NCI-H345 (cell line): ENCODE measurements at places on chromosomes 11 and 22.
A peak's percentile ranks its signal among the peaks of the same experiment; 100 is the strongest.

- no peak for DNase-seq
Measured at GRCh38 chr11:72111300-72112142, 974 bp downstream of the ANAPC15 start.

DNA sequence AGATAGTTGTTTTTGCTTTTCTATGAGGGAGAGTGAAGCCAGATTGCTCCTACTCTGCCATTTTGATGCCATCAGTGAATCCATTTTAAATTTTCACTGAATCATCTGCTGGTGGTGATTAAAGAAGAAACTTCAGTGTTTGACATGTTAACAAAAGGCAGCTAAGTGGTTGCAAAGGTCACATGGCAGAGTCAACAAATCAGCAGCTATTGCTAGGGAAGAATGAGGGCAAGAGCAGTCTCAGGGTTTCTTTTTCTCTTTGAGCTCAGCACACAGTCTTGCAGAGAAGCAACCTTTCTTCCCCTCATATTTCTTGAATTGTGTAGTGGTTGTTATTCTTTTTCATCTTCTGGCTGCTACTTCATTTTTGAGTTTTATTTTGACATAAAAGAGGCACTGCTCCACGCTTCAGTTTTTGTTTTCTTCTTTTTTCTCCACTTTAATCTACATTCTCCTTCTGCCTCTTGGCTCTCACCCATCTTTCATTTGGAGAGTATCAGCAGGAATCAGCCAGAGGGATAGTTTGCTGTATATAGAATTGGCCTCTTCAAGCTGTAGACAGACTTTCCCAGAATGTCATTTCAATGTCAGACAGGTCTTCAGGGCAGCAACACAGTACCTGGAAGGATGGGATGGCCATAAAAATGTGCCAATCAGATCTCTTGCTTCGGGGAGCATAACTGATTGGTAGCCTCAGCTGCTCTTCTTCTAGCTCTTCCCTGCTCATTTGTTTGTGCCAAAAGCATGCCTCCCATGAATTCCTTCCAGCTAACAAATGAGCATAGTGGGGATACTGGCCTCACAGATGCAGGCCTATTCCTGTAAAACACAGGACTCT, 153.9 kb downstream of the TRPC6 start:
- DNase-seq = no peak

GRCh38 chr11:5280582-5281102, 10.9 kb upstream of the HBE1 start:
- peak; percentile 21 for DNase-seq

DNA sequence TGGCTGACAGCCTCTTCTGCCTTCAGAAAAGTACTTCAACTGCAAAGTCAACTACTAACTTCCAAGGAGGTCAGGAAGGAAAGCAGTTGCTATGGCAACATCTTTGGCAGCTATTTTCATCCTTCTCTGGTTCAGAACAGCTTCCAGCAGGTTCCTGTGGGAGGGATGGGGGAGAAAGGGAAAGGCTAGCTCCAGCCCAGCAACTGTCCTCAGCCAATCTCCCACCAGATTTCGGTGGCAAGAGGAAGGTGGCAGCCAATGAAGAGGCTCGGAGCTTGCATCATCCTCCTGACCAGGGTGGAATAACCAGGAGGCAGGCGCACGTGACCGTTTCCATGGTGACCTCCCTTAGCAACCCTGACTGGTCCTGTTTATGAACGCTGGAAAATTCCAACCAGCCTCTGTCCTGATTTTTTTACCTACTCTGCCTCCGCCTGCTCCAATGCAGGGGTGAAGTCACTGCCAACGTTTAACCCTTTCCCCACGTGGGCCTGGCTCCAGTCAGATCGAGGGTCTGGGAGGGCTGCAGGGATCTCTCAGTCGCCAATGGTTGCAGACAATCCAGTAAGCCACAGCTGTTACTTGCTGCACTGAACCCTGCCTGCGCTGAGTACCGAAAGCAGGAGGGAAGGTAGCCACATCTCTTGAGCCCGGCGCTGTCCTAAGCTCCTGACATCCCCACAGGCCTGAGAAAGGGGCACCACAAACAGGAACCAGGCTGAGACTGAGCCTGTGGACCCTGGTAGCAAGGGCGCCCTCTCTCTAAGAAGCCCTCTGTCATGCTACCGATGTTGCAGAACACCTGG, 11.2 kb upstream of the MALAT1 start:
- DNase-seq = peak; percentile 99

- DNase-seq = no peak
Measured at GRCh38 chr22:43817402-43817801, 5.3 kb upstream of the EFCAB6 start.

DNA sequence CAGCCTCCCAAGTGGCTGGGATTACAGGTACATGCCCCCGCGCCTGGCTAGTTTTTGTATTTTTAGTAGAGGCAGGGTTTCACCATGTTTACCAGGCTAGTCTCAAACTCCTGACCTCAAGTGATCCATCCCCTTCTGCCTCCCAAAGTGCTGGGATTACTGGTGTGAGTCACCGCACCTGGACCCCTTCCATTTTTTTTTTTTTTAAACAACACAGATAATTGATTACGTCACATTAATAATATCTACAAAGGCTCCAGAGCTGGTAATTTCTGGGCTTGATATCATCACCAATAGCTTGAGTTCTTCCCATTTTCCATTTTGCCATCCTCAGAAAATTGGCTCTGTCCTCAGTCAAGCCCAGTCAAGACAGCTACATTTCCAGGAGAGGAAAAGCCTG, 7.2 kb downstream of the TTLL1 start:
- DNase-seq = no peak

DNA sequence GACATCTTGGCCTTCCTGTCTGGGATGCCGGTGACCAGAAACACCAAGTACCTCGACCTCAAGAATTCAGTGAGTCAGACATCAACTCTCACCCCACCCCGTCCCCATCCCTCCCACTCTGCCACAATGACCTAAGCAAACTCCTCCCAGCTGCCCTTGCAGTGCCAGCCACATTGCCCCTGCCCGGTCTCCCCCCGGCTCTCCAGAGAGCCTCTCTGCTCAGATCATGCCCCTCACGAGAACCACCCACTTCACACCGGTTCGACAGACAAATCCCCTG, 23.6 kb upstream of the MYRF start:
- DNase-seq = no peak

DNA sequence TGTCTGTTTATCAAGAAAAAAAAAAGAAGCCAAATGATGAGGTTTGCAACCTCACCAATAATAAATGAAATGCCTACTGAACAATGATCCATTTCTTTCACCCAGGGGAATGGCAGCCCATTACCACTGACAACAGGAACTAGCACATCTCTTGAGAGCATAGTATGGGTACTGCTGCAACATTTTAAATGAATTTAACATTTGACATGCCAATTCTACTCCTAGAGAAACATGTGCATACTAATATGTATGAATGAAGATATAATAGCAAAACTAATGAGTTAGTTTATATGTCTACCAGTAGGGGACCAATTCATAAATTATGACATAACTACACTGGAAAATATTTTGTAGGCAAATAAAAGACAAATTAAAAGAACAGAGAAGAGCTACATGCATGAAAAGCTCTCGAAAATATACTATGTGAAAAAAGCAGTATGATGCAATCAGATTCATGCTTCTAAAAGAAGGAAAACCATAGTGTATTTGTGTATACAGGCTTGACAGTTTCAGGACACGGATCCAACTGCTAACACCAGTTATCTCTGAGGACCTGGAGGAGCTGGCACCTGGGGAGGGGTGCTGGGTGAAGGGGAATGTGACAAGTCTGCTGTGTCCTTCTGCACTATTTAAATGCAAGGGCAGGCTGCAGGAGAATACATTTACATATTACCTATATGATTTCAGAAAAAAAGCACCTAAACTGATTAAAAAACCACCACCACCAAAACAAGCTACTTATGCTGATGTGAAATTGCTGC, 6.9 kb downstream of the SMCO4 start:
- DNase-seq = no peak

- DNase-seq = no peak
Measured at GRCh38 chr11:36115378-36115801, 171.5 kb downstream of the LDLRAD3 start.

- no peak for DNase-seq
Measured at GRCh38 chr11:102683277-102683676, 22.3 kb downstream of the MMP27 start.

DNA sequence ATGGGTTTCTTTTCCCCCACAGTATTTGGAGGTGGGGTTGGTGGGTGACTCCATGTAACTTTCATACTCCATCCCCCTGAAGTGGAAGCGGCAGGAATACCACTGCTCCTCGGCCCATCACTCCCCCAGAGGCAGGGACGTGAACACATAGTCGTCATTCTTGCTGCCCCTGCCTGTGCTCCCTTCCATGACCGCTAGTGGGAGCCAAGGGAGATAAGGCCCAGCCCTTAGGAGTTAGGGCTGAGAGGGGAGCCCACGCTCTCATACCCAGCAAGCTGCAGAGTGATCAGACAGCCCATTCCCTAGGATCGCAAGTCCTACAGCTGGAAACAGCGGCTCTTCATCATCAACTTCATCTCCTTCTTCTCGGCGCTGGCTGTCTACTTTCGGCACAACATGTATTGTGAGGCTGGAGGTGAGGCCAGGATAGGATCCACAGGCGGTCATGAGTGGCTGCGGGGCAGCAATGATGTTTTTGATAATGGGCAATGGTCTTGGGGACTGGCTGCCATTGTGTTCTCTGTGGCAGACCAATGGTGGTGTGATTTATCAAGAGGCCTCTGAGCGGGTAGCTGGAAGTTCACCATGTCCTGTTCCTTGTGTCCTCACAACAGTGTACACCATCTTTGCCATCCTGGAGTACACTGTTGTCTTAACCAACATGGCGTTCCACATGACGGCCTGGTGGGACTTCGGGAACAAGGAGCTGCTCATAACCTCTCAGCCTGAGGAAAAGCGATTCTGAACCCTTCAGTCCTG, 15.9 kb downstream of the RHOG start:
- DNase-seq = peak; percentile 2

DNA sequence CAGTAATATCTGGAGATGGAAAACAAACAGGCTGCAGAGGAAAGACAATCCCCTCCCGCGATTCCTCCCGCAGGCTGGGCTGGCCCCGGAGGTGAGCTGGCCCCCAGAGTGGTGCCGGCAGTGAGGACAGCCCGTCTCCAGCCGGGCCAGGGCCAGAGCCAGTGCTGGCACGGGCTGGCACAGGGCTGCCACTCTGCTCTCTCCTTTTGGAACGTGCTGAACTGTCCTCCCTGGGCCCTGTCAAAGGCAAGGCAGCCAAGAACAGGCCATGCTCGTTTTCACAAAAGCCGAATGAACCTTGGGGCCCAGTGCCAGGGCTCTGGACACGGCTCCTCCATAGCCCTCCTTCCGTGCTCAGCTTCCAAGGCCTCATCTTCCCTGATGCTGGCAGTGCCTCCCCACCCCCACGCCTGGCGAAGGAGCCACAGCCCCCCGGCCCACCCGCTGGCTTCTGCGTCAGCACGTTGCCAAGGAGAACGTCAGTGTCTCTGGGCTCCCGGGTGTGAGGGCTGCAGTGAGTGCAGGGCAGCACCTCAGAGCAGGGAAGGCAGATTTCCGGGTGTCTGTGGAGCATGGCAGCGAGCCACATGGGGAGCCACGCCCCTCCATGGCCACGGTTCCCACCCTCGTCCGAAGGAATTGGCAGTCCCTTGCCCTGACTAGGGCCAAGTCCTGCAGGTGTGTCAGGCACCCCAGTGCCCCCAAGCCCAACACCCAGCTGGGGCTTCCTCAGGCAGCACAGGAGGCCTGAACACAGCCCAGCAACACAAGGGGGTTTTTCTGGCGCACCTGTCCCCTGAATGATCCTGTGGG, 28.6 kb downstream of the GNAZ start:
- DNase-seq = no peak

GRCh38 chr11:94876222-94876621, 97.1 kb downstream of the CWC15 start:
- no peak for DNase-seq

GRCh38 chr11:13352711-13353110, 75.1 kb downstream of the BMAL1 start:
- DNase-seq = no peak
